ENCODE measurements at places on chromosomes 16 and 17.

DNA sequence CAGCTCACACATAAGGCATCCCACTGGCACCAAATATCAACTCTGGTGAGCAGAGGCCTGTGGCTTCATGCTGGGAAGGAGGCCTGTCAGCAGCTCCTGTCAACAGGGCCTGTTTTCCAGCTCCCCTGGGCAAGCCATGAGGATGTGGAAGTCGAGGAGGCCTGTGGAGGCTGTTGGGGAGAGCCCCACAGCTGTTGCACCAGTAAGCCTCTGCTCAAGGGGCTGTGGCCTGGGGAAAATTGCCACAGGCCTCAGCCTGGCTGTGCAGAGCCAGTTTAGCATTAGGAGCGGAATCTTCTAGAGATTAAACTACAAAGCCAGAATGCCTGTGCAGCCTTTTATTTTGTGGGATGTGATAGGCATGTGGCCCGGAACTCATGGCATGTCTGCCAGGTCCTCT lies 202.1 kb downstream of the SPECC1 start:
- DNase-seq, result no peak

GRCh38 chr17:81334987-81335772 lies 40.1 kb upstream of the SLC38A10 start:
- DNase-seq, result no peak

GRCh38 chr17:63973930-63974593 lies 1.3 kb upstream of the SCN4A start:
- DNase-seq, result no peak

DNA sequence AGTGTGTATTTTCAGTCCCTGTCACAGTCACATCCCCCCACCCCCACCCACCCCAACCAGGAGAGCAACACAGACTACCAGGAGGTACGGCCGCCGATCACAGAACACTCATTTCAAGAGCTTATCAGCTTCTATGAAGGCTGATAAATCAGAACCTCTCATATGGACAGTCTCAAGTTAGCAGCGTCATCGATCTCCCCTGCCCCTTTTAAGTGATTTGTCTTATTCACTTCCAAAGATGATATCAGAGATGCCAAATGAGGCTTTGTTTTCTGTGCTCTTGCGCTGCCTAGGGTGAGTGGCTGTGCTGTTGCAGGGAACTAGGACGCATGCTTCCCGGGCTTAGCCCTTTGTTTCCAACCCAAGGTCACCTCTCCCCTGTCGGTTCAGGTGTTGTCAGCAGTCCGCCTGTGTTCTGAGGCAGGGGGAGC lies 26.8 kb upstream of the PMFBP1 start:
- DNase-seq, result no peak

GRCh38 chr17:37827905-37828650 lies 83.2 kb upstream of the HNF1B start:
- DNase-seq, result no peak

DNA sequence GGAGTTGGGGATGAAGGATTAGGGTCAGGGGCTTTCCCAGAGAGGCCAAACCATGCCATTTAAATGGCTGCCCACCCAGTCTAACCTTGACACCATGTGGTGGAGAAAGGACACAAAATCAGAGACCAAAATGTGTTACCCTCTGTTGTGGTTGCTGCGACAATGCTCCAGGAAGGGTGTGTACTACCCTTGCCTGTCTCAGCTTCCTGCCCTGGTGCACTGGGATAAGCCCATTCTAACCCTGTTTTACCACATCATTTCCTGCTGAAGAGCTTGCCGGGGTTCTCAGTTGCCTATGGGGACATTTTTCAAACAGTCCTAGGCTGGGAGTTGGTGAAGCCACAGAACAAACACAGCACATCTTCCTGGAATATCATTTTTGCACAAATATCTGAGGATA lies 4.9 kb downstream of the OR4D1 start:
- no peak for DNase-seq

- DNase-seq, result peak; percentile 27
These were observed 887.8 kb upstream of the SOX9 start for GRCh38 chr17:71232801-71233559.

- no peak for DNase-seq
These were observed 55.5 kb downstream of the COX10 start for GRCh38 chr17:14124854-14125253.

DNA sequence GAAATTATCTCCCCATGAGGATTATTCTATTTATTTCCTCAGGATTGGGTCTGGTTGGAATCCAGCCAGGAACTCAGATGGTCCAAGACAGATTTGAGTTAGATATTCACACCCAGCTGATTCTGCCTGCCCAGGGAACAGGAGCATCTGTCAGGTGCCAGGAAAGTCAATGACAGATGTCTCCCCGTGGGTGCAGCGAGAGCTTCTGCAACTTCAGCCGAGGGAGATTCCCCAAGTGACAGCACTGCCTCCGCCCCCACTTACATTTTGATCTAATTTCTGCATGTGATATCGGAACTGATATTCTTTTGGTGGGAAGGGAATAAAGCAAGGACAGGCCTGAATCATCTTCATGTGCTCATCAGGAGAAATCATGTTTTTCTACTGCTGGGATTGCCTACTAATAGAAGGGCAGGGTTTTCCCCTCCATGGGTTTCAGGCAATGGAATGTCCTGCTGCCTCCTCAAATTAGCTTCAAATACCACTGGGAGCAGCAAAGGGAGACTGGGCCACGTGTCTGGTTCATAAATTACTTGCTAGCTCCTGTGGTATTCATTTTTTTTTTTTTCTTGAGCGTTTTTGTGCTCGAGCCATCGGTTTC lies 15.7 kb upstream of the DHX8 start:
- peak; percentile 54 for DNase-seq

GRCh38 chr17:34374457-34374856 lies 11.4 kb upstream of the CCL1 start:
- DNase-seq, result no peak

- no peak for DNase-seq
These were observed 1.8 kb downstream of the KIAA0513 start for GRCh38 chr16:85029408-85029784.

DNA sequence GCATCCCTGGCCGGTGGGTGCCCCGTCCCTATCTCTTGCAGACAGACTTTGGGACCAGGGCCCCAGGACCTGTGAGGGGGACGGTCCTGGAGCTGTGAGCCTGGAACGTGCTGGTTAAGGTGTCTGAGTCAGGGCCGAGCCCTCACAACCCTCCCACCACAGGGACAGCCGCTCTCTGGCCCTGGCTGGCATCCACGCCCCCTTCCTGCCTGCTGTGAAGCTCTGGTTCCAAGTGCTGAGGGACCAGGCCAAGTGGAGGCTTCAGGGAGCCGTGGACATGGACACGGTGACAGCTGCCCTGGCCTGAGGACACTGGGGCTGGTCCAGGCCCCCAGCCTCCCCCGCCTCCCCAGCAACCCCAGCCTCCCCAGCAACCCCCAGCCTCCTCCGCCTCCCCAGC lies 6.6 kb downstream of the TSR3 start:
- no peak for DNase-seq

All from fibroblast of the conjunctiva (primary cell).